ENCODE measurements at places on chromosomes 5 and 9.
A peak's percentile ranks its signal among the peaks of the same experiment; 100 is the strongest.

DNA sequence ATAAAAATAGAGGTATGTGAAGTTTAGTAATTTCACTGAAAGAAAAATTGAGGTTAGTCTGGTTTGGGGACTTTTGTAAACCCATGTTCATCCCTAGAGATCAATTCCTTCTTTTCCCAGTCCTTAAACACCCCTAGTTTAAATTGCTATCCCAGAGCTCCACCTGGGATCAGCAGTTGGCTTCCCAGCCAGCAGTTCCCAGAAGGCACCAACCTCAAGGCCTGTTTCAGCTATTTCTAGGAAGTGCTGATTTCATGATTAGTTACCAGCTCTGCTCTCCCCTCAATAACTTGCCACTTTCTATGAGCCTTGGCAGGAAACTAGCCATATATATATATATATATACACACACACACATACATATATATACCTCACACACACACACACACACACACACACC, 30.5 kb downstream of the EPB41L4B start:
- DNase-seq: no peak

- no peak for DNase-seq
These were observed 14.4 kb downstream of the GLDC start for GRCh38 chr9:6631207-6631512.

GRCh38 chr9:74770508-74771261, 117.0 kb downstream of the TRPM6 start:
- DNase-seq: peak; percentile 56

DNA sequence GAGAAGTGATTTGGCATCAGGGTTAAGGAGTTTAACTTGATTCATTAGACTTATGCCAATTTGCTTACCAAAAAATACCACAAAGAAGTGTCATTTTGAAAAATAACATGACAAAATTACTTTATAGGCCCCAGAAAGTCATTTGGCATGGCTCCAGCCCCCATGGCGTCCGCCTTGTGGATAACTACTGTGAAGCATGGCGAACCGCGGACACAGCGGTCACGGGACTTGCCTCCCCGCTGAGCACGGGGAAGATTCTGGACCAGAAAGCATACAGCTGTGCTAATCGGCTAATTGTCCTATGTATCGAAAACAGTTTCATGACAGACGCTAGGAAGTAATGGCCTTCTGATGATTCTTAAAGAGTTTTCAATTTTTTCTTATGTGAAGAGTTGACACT, 35.4 kb upstream of the TGFBR1 start:
- no peak for DNase-seq

DNA sequence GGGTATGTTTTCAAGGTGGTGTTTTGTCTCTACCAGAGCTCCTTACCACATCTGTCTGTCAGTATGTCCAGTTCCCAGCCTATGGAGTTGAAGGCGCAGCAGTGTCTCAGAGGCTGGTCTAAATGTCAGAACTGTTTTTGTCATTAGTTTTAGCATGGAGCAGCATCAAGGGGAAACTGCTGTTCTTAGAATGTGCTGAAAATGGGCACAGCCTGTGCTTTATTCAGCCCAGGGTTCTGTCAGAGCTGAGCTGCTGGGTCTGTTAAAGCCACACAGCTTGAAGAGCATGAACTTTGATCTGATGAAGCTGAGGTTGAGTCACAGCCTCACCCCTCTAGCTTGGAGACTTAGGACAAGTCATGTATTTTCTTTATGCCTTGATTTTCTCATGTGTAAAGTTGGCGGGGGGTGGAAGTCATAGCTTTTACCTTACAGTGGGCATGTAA, 71.9 kb downstream of the RALGPS1 start:
- DNase-seq: no peak

DNA sequence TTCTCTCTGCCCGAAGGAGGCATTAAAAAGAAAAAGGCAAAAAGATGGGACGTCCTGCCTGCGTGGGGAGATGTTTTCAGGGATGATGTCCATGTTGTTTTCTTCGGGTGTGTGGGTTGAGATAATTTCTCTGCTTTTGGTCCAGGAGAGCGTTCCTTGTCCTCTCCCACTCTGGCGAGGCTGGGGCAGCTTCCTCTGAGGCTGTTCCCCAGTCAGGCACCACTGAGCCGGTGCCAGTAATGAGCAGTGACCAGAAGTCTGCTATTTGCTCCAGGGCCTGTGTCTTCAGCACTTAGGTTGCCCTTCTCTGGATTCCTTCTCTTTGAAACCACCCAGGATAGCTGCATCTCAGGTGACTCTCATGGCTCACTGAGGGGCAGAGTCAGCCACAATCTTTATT, 71.5 kb downstream of the ACER2 start:
- no peak for DNase-seq

DNA sequence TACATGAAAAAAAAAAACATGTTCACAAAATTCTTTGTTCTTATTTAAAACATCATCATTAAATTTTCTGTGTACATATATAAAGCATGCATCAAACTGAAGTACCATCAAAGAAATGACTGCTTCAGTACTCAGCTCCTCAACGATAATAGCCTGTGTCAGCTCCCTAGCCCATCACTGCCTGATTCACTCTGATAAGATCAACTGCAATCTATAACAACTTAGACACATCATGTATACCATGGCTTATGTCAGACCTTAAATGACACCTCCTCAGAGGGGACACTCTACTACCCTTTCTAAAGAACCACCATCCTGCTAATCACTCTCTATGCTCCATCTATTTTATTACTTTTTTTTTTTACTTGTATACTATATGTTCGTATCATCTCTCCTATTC, 200.5 kb upstream of the TLE4 start:
- DNase-seq: no peak

DNA sequence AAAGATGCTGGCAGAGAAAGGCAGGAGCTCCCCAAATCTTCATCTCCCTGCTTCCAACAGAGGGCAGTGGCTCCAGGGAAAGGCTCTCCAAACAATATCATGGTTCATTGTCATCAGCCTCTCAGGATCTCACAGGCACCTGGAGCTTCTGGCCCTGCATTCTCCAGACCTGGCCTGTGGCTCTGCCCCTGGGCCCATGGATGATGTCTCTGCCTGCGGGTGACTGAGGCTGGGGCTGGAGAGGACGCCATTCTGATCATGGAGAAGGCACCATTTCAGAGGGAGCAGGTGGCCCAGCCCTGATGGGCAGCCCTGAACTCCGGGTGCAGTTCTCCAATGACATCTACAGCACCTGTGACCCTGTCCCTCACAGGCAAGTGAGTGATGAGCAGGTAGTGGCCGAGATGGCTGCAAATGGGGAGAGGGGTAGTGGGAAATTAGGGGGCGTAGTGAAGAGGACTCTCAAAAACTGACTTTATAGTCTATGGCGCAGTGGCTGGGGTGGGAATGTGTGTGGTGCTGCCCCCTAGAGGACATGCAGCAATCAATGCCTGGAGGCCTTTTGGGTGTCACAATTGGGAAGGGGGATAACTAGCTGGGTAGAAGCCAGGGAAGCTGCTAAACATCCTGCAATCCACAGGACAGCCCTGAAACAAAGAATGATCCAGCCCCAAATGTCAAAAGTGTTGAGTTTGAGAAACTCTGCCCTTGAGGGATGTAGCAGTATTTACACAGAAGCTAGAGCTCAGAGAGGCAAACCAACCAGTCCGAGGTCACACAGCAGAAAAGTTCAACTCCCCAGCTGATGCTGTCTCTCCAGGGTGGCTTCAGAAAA, 3.2 kb downstream of the SH3PXD2B start:
- DNase-seq: peak; percentile 57

GRCh38 chr5:142888469-142889085, 118.4 kb downstream of the ARHGAP26 start:
- DNase-seq: peak; percentile 72

DNA sequence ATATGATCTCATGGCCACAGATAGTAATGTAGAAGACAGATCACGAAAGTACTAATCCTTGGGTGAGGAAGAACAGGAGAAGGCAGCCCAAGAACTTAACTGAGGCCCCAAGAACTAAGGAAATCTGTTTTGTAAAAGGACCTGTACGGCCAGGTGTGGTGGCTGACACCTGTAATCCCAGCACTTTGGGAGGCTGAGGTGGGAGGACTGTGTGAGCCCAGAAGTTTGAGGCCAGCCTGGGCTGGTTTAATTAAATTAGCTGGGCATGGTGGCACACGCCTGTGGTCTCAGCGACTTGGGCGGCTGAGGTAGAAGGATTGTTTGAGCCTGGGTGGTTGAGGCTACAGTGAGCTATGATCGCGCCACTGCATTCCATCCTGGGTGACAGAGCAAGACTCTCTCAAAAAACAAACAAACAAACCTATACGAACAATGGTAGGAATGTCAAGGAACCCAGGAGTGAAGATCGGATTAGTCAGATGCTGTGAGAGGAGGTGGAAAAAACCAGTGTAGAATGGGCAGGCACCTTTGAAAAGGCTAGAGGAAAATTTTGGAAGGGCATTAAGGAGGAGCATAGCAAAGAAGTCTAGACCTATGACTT, 283.8 kb upstream of the DMRT1 start:
- no peak for DNase-seq

DNA sequence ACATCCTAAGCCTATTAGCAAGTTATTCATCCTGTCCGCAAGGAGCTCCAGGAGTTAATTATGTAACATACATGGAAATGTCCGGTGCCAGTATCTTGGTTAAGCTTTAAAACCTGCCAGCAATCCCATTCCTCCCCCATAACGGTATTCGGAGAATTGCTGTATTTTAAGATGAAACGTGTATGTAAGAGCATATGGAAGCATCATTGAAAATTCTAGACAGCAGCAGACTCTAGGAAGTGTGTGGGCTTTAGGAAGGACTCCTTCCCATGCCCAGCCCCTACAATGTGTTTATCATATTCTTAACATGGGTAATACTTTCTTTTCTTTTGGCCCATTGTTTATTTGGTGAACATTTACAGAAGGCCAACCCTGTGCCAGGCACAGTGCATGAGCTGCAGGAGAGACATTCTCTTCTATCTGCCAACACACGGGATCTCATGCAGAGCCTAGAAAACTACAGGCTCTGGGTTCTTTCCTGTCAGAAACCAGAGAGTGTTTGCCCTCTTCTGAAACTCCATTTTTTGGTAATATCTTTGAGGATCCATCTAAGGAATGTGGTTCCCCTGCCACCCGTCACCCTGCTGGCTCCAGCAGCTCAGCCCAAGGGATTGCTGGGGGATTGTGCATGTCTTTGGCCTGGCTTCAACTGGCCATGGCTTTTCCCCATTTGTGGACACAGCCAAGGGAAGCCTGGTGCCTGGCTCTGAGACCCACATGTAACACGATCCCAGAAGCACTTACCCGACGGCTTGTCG, 15.1 kb downstream of the ANGPTL2 start:
- no peak for DNase-seq

DNA sequence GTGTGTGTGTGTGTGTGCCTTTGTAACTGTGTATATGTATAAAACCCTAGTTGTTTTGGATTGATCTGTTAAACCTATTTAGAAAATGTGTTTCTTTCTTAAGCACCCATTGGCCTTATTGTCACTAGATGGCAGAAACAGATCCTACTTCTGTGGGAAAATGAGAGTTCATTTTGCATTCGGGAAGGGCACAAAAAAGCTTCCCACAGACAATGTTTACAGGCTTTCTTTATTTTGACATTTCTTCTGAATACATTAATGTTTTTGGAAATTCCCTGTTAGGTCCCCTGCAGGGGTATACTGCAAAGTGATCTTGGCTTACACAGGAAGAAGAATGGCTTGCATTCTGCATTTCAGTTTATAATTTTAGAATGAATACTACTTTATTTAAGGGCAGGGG, 481.8 kb upstream of the ARRDC3 start:
- no peak for DNase-seq

DNA sequence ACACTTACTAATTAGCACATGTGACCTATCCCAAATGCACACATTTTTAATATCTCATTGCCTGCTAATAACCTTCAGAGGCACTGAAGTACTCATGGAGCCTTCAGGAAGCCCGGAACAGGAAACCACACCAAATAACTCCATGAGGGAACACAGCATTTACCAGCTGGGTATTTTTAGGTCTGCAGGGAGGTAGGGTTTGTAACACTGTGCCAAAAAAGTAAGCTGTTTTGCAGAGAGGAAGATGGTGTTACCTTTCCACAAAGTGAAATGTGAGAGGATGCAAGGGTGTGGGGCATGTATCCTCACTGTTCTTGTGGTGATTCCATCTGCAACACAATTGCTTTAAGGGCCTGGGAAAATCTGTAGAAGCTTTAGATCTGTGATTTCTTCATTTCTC, 64.4 kb downstream of the NUDT12 start:
- no peak for DNase-seq

- no peak for DNase-seq
These were observed 60.0 kb upstream of the TAF11L2 start for GRCh38 chr5:17438027-17438426.

GRCh38 chr9:99998266-99998665, 91.8 kb downstream of the STX17 start:
- DNase-seq: no peak

DNA sequence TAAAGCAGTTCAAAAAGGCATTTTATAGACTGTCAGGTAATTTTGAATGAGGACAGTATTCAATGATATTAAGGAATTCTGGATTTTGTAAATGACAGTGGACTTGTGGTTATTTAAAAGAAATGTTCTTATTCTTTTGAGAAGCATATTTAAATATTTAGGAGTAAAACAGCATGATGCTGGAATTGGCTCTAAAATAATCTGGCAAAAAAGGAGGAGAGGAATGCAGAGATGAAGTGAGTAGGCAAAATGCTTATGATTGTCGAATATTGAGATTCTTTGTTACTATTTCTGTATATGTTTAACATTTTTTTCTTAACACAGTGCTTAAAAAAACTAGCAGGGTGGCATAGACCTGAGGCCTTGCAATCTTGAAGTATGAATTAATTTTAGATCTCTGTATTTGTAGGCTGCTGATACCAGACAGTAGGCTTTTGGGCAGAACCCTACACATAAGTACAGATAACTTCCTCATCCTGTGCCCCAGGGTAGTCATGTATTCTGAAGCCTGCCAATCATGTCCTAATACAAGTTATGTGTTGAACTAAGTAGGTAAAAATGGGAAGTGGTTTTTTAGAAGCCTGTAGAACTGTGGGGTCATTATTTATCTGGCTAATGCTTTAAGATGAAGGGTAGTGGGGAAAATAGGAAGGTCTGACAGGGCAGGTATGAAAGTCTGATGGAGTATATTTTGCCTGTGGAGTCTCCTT, 9.4 kb downstream of the CD180 start:
- no peak for DNase-seq

GRCh38 chr5:78335976-78336375, 24.4 kb upstream of the SCAMP1 start:
- no peak for DNase-seq

DNA sequence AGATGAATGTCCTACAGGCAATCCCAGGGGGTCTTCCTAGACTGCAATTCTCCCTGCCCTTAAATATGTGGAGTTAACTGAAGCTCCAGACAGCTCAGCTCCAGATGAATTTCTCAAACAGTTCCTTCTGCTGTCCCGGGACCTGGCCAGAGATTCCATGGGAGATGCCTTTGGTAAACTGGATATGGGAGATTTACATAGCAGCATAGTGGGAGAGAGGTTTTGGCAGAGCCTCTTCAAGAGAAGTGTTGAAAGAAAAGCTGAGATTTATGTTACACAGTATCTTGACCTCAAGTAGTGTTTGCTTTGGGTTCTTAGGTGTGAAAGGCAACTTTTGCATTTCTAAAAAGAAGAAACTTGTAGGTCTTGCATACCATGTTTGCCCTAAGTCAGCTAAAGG, 364.9 kb downstream of the ARRDC3 start:
- DNase-seq: no peak

- DNase-seq: peak; percentile 77
These were observed 1.3 kb downstream of the HMGXB3 start for GRCh38 chr5:150001660-150002486.

GRCh38 chr5:45335978-45336377, 360.2 kb downstream of the HCN1 start:
- no peak for DNase-seq
